ENCODE measurements at places on chromosomes 1 and 21.
A peak's percentile ranks its signal among the peaks of the same experiment; 100 is the strongest.

DNA sequence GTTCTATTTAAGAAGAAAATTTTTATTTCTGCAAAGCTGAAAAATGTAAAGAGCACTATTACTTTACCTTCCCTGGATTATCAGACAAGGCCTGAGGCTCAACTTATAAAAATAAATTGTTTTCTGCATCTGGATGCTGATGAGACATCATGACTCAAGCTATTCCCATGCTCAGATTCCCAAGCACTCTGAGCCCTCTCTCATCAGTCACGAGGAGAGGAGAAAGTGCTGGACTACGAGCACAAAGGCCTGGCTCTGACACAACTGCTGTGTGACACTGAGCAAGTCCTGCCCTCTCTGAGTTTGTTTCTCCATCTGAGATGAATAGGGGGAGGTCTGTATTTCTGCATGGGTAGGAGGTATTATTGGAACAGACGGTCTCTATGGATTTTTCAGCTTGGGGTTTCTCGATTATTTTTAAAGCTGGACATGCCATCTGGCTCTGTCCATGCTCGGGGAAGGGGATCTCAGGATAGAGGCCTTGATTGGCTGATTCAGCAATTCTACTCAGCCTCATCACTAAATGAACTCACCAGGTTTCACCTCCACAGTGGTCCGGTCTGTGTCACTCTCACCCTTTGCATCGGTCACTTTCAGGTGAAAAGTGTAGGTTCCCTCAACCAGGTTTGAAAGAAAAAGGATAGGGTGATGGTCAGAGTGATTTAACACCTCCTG is 107.7 kb downstream of the KIAA0319L start:
- peak; percentile 96 for DNase-seq

- DNase-seq = peak; percentile 10
These were observed 1034.1 kb upstream of the PRMT6 start for GRCh38 chr1:106022312-106022902.

DNA sequence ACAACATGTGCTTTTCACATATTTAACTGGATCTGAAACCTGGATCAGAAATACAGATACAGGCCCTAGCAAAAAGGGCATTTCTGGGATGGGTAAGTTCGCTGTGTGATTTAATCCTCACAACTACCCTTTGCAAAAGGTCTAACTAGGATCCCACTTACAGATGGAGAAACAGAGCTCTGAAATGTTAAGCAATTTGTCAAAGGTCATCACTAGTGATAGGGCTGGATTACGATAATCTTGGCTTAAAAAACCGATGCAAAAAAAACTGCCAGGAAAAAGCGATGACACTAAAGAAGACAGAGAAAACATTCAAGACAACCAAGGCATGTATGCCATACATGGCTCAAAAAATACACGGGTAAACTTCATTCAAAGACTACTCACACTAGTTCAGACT is 29.9 kb downstream of the AHCTF1 start:
- DNase-seq = no peak

- peak; percentile 46 for DNase-seq
These were observed 3.5 kb downstream of the GNAT2 start for GRCh38 chr1:109615879-109616278.

GRCh38 chr1:44543786-44544185 is 130.5 kb downstream of the TMEM53 start:
- DNase-seq = no peak

DNA sequence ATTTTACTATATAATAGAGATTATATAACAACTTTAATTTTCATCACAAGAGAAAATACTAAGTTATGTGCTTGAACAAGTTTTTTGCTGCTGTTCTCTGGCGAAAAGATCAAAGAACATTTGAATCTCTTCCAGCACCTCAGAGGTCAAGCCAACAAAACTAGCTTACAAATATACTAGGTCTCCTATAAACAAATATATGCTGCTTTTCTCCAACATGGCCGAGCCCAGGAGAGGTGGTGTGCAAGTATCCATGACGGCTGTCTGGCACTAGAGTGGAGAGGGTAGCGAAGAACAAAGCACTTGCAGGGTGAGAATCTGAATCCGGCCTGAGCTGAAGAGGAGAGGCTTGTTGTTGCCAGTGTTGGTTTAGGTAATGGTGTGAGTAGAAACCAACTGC is 7.5 kb upstream of the FMO3 start:
- no peak for DNase-seq

- peak; percentile 33 for DNase-seq
These were observed 34.2 kb upstream of the GNPAT start for GRCh38 chr1:231206856-231207255.

GRCh38 chr1:22531251-22531650 is 32.0 kb upstream of the EPHA8 start:
- DNase-seq = no peak

GRCh38 chr1:6509220-6509918 is 17.9 kb upstream of the PLEKHG5 start:
- no peak for DNase-seq

DNA sequence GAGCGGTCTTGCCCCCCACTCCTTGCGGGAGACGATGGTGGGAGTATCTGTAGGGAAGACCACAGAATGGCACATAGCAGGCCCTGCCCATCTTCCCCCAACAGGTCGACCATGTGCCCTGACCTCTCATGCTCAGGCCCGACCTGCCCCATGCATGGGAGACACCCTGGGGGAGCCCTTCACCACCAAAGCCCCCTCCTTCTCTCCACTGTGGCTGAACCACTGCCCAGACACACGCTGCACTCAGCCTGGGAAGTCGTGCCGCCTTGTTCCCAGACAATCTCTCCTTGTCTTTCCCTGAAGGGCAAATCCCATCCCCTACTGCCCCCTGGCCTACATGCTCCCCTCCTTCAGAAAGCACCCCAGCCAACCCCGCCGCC is 5.5 kb downstream of the PGLYRP3 start:
- DNase-seq = no peak

- DNase-seq = no peak
These were observed 383.7 kb upstream of the CAMK1G start for GRCh38 chr1:209199822-209200221.

GRCh38 chr1:50970931-50971582 is 1.0 kb downstream of the CDKN2C start:
- no peak for DNase-seq

GRCh38 chr1:160078512-160079195 is 2.7 kb upstream of the KCNJ9 start:
- peak; percentile 45 for DNase-seq

DNA sequence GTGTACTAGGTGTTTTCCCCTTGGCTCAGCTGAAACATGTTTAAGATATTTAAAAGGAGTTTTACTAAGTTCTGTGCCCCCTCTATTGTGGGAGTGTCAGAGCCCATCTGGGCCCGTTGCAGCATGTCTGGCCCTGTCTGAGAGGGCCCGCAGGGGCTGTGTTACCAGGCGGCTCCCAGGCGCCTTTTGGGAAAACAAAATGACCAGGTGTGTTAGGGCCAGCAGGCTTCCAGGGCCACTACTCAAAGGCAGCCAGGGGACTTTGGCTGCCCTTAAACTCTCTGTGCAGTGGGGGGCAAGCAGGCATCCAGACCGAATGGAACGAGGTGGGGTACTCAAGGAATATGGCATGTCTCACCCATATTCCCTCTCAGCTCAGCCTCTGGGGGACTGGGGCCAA is 111.7 kb downstream of the KCNN3 start:
- DNase-seq = no peak

- peak; percentile 54 for DNase-seq
These were observed 1.1 kb upstream of the YBX1 start for GRCh38 chr1:42680921-42681683.

DNA sequence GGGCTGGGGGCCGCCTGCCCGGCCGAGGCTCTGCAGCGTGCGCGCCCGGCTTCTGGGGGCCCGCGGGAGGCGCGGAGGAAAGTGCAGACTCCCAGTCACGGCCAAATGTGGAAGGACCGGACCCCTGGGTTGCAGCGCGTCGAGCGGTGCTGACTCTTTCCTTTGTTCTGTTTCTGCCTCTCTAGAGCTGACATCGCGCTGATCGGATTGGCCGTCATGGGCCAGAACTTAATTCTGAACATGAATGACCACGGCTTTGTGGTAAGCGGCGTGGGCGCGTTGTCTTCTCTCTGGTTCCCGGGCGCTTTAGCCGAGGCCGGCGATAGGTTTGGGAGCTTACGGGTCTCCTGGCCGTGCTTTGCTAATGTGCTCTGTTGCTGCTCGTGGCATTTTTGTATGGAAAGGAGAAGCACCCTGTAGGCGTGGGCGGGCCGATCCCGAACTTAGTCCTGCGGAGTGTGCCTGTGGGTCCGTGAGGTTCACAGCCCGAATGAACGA is 629 bp downstream of the PGD start:
- peak; percentile 59 for DNase-seq

DNA sequence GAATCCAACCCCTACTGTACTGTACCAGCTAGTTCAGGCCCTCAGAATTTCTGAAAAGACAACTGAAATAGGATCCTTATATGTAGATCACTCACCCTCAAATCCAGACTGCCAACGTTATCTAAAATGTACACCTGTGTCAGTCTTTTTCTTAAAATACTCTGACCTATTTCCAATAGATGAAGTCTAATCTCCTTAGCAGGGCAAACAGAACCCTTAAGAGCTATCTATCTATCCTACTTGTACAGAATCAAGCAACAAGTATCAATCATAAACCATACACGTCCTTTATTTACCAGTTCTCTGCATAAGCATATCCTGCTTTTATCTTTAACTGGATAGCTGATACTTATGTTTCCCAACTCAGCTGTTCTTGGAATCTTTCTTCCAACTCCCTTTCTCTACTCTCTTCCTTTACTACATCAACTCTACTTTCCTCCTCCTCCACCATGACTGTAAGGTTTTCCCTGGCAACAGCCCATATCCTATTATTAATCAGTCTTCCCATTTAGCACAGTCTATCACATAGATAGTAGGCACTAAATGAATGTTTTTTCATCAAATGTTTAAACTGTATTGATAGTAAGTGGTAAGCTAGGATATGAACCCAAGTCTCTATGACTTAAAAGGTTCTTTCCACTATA is 2.8 kb downstream of the LRIF1 start:
- no peak for DNase-seq

- DNase-seq = peak; percentile 34
These were observed 67.6 kb upstream of the GUCA2B start for GRCh38 chr1:42085596-42085995.

DNA sequence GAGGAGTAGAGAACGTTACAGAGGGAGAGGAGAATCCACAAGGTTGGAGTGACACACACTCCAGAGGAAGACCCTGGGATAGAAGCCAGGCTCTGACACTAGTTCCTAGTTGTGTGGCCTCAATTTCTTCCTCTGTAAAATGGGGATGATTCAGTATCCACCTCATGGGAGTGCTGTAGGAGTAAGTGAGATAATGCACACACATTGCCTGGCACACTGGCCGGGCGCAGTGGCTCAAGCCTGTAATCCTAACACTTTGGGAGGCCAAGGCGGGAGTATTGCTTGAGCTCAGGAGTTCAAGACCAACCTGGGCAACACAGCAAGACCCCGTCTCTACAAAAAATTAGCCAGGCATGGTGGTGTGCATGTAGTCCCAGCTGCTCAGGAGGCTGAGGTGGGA is 8.9 kb downstream of the KIF17 start:
- no peak for DNase-seq

DNA sequence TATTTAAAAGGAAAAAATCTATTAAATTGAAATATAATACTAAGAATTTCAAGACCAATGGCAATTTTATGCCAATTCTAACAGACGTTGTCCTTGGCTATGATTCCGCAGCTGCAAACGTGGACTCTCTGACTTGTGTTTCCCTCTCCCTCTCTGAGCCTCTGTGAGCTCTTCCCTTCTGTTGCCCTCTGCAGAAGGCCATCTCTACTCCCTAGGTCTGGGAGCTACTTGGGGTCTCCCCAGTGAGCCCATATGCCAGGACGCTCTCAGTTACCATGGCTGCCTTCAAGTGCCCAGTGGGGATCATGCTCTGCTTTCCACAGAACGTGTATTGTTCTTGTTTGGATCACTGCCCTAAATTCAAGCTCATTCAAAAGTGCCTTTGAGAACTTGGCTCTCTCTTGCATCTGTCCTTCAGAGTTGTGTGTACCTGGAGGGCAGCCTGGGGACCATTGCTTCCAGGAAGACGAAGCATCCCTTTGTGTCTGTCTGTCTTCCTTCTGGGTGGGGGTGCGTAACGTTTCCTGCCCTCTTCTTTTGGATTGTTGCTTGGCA is 97.5 kb upstream of the TSPAN2 start:
- no peak for DNase-seq

DNA sequence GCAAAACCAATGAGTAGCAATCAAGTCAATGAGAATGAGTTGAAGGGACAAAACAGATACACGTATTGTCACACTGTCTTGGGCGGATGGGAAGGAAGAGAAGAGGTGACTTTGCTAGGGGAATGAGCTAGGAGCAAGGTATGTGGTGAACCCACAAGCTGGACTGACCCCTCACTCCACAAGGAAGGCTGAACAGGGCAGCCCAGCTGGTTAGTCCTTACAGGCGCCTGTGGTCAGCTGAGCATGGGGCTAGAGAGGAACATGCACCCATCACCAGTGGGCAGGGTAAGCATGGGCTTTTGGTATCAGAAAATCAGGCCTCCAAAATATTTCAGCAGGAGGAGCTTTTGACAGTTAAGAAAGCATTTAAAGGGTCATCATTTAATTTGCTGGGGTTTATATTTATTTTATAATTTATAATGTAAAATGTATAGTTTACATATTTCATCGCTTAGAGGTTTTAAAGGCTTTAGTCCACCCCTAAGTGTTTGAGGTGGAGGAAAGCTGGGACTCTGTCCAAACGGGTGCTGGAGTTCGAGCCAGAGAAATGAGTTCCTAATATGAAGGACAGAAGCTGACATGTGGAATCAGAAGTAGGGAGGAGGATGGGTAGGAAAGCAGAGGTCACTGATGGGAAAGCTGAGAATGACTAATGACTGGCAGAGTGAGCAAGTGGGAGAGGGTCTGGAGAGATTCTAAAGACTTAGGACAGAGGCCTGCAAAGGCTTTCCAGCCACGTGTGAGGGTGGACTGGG is 22.0 kb upstream of the ACBD6 start:
- DNase-seq = no peak

GRCh38 chr1:27855085-27855484 is 17.3 kb upstream of the THEMIS2 start:
- DNase-seq = no peak
